Immature natural killer cell (primary cell): ENCODE measurements at places on chromosomes 6 and 20.

- no peak for DNase-seq
These were observed 26.3 kb downstream of the LHFPL5 start for GRCh38 chr6:35831257-35832007.

GRCh38 chr6:19297880-19298279, 539.3 kb upstream of the ID4 start:
- DNase-seq, result no peak

GRCh38 chr6:62286470-62286843, 432 bp upstream of the KHDRBS2 start:
- DNase-seq, result no peak

DNA sequence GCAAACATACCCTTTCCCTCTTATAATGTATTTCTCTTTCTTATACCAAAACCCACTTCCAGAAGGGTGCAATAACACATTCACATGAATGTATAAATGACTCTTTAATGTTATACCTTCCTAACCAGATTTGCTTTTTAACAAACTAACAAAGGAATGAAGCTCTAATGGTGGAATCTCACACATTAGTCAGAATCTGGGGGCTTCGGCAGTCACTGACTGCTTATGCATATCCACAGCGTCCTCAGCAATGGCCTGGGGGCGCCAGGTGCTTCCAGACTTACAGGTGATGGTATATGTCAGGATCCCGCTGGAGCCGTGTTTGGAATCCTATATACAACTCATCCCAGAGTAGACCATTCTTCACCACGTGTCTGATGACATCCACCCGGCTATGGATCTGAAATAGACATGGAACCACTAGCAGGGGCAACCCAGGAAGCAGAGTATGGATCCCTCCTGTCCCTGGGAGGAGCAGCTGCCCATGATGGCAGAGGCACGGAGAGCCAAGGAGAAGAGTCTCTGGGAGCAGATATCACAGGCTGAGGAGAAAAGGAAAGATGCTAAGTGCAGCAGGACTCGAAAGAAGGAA, 150.8 kb upstream of the RIPOR2 start:
- no peak for DNase-seq

DNA sequence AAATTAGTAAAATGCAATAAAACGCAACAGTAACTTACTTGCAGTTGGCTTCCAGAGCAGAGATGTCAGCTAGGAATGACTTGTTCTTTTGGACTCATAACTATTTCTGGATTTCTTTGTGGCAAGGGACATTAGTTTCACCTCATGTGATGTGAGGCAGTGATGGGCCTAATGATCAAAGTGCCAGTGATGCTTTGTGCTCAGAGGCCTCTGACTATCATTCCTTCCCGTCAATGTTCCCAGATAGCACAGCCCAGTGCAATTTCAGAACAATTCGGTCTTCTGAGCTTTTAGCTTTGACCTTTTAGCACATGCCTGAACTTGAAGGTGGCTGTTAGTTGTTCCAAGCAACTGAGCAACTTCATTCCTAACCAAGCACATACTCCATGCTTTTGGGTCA, 596.8 kb downstream of the TFAP2B start:
- DNase-seq, result no peak

DNA sequence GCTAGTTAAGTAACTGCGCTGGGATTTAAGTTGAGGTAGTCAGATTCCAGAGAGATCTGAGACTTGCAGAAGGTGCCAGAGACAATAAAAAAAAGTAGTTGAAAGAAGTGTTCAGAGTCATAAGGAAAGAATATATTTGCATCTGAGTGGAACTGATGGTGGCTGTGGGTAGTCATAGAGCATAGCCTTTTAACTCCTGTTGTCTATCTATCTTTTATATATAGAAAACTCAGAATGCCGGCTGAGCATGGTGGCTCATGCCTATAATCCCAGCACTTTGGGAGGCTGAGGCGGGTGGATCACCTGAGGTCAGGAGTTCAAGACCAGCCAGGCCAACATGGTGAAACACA, 62.0 kb downstream of the CARMIL1 start:
- DNase-seq, result no peak

- peak; percentile 35 for DNase-seq
These were observed 8.3 kb downstream of the CCM2L start for GRCh38 chr20:32018269-32019155.

DNA sequence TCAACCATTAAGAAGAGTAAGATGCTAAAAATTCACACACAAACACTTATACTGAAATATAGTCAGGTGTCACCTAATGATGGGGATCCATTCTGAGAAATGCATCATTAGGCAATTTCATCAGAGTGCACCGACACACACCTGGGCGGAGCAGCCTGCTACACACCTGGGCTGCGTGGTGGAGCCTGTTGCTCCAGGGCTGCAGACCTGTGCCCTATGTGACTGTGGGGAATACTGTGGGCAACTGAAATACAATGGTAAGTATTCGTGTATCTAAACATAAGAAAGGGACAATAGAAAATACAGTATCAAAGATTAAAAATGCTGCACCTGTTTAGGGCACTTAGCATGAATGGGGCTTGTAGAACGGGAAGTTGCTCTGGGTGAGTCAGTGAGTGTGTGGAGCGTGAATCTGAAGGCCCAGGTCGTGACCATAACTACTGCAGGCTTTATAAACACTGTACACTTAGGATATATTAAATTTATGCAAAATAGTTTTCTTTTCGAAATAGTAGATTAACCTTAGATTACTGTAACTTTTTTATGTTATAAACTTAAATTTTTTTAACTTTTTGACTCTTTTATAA, 124.4 kb upstream of the AFDN start:
- no peak for DNase-seq

DNA sequence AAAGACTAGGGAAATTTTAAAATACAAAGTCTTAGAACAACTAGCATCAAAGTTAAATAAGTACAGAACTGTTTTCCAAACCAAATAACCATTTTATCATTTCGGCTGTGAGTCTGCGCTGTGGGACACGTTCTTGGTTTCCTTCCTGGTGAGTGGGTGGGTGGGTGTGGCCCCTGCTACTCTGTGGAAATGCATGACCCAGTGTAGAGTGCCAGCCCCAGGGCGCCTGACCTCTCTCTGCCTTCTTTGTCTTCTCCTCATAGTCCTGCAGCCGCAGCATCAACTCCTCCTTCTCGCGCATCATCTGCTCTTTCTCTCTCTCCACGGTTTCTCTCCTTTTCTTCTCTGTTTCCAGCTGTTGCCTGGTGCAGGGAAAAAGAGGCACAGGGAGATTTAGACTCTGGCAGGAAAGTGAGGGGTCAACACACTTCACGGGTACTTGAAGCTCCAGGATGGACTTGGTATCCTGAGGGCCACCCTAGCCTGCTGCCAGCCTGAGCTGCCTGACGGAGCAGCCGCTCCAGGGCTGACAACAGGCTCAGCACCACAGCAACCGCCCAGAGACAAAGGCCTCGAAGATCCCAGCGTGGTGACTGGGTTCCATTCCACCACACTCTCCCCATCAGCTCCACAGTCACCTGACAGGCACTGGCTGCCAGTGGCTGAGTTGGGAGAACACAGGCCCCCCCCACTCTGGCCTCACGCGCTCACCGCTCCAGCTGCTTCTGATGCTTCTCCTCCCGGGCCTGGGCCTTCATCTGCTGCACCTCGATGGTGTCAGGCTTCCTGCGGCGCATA, 48.4 kb downstream of the EZR start:
- no peak for DNase-seq

DNA sequence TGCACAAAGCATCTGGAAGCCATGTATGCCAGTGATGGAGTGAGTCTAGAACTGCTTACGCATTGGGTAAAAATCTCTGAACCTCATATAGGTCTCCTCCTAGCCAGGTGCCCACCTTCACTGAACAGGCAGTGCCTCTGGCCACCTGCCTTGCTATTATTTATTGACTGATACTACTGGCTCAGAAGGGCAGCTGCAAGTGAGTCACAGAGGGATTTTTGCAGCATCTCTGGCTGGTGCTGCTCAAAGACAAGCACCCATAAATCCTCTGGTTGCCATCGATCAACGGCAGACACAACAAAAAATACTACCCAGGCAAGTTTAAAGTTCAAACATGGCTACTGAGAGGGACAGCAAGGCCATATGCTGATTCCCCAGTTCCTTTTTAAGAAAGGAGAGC, 279.4 kb downstream of the UBE3D start:
- no peak for DNase-seq

DNA sequence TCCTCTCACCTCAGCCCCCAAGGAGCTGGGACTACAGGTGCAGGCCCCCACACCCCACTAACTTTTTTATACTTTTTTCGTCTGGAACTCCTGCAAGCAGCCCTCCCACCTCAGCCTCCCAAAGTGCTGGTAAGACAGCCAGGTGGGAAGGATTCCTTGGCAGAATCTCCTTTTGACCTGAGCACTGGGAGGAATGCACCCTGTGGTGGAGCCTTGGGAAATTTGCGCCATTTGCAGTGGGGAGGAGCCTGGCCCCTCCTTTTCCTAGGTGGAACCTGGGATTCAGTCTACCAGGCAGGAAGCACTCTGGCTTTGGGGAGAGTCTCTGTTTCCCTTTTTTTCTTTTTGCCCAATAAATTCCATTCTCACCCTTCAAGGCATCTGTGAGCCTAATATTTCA, 2.3 kb upstream of the RNGTT start:
- no peak for DNase-seq

- no peak for DNase-seq
These were observed 2.4 kb upstream of the RTF2 start for GRCh38 chr20:56465997-56466396.

GRCh38 chr20:32534661-32535240, 50.4 kb downstream of the NOL4L start:
- no peak for DNase-seq

DNA sequence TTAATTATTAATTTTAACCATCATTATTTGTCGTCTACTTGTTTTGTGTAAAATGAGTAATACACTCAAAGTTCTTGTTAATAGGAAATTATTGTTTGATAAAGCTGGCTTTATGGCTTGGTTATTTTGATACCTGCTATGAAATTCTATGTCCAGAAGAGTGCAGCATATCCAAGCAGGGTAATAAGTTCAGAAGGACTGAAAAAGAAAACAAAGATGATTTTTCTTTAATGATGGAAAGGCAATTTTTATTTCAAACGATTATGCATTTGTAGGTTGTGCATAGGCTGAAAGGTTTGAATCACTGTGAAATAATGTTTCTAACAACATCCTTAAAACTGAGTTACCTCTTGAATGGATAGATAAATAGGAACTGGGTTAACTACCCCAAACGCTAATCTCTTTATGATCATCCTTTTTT, 1.4 kb upstream of the MAN1A1 start:
- DNase-seq, result no peak

DNA sequence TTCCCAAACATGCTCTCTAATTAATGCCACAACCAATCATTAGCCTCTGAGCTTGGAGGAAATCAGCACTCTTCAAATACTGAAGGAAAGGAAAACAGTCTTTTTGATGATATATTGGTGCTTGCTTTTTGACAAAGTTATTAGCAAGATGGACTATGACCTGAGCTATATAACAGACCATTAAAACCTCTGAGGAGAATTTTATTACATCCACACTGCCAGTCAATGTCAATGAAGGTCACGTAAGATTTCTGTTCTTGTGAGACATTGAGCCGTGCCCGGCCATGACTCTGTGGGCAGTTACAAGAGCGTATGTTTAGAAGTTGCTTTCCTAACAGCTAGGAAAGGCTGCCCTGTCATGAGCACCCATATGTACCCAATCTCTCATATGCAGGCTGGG, 659.0 kb downstream of the UTRN start:
- DNase-seq, result no peak

DNA sequence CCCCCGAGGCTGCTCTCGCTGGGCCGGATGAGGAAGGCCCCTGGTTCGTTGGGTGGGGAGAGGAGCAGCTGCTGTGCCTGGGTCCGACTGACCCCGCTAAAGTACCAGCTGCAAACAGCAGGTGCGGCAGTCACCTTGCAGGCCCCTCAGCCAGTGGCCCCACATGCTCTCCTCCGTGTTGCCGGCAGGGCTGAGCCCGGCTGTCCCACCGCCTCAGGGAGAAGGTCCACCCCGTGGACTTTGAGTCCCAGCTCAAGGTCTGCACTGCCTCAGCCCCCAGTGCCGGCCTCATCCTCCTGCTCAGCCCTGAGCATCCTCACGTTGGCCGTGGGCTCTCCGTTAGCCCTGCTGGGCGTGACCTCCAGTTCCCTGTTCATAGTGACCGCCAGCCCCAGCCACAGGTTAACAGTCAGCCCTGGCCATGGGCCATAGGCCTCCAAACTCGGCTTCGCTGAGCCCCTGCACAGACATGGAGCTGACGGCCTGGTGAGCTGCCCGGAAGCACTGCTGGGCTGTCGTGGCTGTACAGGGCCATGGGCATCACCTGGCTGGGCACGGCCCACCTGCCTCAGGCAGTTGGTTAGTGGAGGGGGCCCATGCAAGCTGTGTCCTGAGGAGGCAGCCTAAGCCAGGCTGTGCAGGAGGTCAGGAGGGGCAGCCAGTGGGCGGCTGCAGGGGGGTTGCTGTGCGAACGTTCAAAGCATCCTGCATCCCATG, 3.1 kb downstream of the SRMS start:
- DNase-seq, result no peak

DNA sequence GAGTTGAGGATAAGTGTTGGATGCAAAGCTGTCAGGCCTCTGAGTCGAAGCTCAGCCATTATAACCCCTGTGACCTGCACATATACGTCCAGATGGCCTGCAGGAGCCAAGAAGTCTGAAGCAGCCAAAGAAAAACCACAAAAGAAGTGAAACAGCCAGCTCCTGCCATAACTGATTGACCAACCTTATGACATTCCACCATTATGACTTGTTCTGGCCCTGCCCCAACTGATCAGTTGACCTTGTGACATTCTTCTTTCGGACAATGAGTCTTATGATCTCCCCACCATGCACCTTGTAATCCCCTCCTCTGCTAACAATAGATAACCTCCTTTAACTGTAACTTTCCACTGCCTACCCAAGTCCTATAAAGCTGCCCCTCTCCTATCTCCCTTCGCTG, 133.7 kb upstream of the AGPAT4 start:
- DNase-seq, result no peak

GRCh38 chr6:131773284-131773950, 34.4 kb upstream of the ENPP1 start:
- no peak for DNase-seq

GRCh38 chr6:47733879-47734558, 35.6 kb downstream of the ADGRF4 start:
- peak; percentile 4 for DNase-seq

DNA sequence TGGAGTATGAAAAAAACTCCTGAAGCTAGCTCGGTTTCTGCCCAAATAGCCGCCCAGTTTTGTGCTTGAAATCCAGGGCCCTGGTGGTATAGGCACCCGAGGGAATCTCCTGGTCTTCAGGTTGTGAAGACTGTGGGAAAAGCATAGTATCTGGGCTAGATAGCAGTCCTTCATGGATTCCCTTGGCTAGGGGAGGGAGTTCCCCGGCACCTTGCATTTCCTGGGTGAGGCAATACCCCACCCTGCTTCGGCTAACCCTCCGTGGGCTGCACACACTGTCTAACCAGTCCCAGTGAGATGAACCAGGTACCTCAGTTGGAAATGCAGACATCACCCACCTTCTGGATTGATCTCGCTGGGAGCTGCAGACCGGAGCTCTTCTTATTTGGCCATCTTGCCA, 184.5 kb upstream of the SLC35B3 start:
- no peak for DNase-seq

DNA sequence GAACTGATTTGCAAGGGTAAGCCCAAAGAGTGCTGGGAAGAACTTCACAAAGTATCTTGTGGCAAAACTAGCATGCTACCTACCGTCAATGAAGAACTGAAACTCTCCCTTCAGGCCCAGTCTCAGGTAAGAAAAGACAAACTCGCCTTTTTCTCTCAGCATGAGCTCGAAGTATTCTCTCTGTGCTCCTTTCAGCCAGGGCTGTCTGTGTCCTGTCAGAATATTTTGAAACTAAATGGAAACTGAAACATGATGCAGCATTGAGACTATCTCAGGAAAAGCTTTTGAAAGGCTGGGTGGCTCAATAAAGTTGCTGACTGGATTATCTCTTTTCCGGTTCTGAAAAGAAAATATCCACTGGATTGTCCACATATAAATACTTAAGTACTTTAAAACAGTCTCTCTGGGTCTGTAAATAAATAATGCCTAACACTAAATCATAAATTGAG, 696 bp downstream of the CALHM5 start:
- DNase-seq, result no peak
